Stimulated activated CD8-positive, alpha-beta memory T cell treated with anti-CD3 and anti-CD28 coated beads, Interleukin-4, amount 100 ng/mL, for 1 hour (primary cell): ENCODE measurements at places on chromosomes 4 and X.

DNA sequence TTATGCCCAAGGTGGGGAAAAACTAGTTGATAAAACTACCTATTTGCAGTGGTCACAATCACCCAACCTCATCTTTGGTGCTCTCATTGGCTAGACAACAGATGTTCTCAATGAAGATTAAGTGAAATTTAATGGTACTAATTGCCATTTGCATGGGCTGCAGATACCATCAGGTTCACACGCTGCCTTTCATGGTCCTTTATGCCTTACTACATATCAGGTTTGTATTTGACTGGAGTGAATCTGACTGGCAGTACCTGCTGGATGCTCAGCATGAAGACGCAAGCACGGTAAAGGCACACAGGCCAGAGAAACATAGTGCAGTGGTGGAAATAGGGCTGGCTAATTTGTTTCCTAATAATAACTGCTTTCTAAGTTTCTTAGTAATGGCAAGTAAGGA lies 48.3 kb downstream of the DCX start:
- DNase-seq = no peak

GRCh38 chrX:148940411-148940996 lies 440.1 kb downstream of the AFF2 start:
- no peak for DNase-seq

- no peak for DNase-seq
These were observed 2.5 kb downstream of the NYX start for GRCh38 chrX:41449615-41450014.

- no peak for DNase-seq
These were observed 688.6 kb downstream of the SH3BGRL start for GRCh38 chrX:81890521-81890920.

DNA sequence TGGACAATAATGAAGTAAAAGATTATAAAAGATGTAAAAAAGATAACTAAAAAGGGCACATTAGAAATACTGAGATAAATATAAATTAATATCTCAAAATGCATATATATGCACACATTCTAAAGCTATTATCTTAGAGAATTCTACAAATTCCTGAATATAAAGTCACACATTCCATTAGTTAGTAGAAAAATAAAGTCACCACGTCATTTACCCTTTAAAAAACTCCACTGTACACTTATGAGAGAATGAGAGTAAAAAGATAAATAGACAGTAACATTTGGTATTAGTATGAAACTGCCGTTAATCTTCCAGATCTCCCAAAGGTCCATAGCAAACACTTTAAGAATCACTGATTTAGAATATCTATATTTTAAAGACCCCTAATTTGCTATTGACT lies 67.2 kb upstream of the IL15 start:
- no peak for DNase-seq

GRCh38 chr4:74823194-74823593 lies 28.9 kb upstream of the BTC start:
- DNase-seq = no peak

DNA sequence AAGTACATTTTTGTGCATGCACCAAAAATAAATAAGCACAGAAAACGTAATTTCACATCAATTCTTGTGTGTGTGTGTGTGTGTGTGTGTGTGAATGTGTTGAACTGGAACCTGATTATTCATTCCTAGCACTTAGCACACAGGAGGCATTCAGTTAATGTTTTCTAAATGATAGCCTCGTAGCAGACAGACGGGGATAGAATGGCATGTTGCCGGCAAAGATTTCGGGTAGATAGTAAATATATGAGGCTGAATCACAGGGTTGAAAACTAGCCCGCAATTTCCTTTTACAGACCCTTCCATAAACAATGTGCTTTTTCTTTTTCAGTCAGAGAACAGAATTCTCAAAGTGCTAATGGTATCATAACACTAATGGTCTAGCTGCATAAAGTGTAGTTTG lies 13.5 kb downstream of the MAOB start:
- DNase-seq = no peak

DNA sequence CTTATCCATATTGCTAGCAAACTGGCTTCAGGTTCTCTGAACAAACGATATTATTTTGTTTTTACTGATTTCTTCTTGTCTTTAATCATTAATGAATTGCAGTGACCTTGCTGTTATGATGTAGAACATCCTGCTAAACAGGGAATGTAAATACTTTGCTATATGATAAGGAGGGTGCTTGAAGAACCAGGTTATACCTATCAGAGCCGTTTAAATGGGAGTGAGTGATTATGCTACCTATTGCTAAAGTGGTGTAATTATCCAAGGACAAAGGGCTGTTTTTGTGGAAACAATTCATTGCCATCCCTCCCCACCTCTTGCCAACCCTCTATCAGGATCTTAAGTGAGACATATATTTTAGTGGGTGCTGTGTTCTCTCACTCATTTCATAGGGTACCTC lies 788.9 kb downstream of the RPA4 start:
- no peak for DNase-seq
